ENCODE measurements at places on chromosomes 4 and X. TPM values are rescaled to one million over a fixed set of nuclear protein-coding genes. Genes with fewer than 3 reads are reported as not detected.

MAGEB2 gene
- not detected for total RNA-seq

KCNE5 gene
- total RNA-seq, result 0.15 TPM

NIPAL1 gene
- not detected for total RNA-seq

CACNA1F gene
- total RNA-seq, result not detected

CFP gene
- total RNA-seq, result 0.15 TPM

GAB3 gene
- total RNA-seq, result 1.3 TPM

DDX60 gene
- total RNA-seq, result 16.0 TPM

FAT4 gene
- 10.5 TPM for total RNA-seq

PABPC1L2B gene
- total RNA-seq, result not detected

GLRA3 gene
- not detected for total RNA-seq

MND1 gene
- 0.35 TPM for total RNA-seq

ADGRG4 gene
- not detected for total RNA-seq

P2RY4 gene
- total RNA-seq, result under 0.01 TPM

WDR13 gene
- total RNA-seq, result 335 TPM

MAMLD1 gene
- total RNA-seq, result 0.45 TPM

ADH1B gene
- 565 TPM for total RNA-seq

HS3ST1 gene
- total RNA-seq, result 3.1 TPM

MID1IP1 gene
- 52.5 TPM for total RNA-seq

NLRP2B gene
- total RNA-seq, result not detected

SPOCK3 gene
- total RNA-seq, result 0.60 TPM

PRR32 gene
- not detected for total RNA-seq

MPP1 gene
- 25.6 TPM for total RNA-seq

FRG1 gene
- total RNA-seq, result 22.0 TPM

MAOB gene
- total RNA-seq, result 0.12 TPM

RTL3 gene
- total RNA-seq, result not detected

TCEAL4 gene
- 64.1 TPM for total RNA-seq

UGT2A3 gene
- not detected for total RNA-seq

AMTN gene
- total RNA-seq, result 1.1 TPM

ETNPPL gene
- not detected for total RNA-seq

PWWP3B gene
- total RNA-seq, result under 0.01 TPM

VSIG1 gene
- total RNA-seq, result not detected

GDPD2 gene
- not detected for total RNA-seq

USO1 gene
- total RNA-seq, result 99.5 TPM

HMGB3 gene
- 3.6 TPM for total RNA-seq

FRAS1 gene
- 6.4 TPM for total RNA-seq

AWAT2 gene
- 0.08 TPM for total RNA-seq

LIMCH1 gene
- 77.9 TPM for total RNA-seq
